ENCODE measurements at places on chromosomes 11 and 22. TPM values are rescaled to one million over a fixed set of nuclear protein-coding genes. Genes with fewer than 3 reads are reported as not detected.

DNA sequence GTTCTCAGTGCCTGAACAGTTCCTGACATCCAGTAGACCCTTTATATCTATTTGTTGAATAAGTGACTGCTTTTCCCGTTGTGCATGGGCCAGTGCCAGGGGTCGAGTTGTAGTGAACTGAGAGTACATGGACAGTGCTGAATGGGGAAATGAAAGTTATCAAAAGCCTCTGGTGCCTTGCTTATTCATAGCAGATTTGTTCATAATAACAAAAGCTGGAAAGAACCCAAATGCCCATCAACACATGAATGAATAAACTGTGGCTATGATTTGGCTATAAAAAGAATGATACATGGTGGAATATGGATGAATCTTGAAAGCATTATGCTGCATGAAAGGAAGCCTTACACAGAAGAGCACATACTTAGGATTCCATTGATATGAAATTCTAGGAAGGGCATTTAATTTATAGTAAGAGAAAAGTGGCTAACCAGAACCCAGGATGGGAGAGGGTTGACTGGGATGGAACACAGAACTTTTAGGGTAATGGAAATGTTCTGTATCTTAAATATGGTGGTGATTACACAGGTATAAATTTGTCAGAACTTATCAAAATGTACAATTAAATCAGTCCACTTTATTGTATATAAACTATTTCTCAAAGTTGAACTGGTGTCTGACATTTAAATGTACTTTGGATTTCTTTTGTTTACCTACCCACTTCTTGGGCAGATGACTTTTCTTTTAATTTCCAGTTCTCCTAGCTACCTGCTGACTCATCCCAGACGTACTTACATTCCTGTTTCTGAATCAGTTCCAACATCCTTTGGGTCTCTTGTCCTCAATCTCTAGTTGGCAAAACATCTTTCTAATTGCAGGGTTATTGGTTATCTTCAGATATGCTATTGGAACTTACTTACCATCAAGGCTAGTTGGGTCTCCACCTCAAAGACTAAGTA lies 42.8 kb downstream of the PACS1 start:
- DNase-seq: no peak

DNA sequence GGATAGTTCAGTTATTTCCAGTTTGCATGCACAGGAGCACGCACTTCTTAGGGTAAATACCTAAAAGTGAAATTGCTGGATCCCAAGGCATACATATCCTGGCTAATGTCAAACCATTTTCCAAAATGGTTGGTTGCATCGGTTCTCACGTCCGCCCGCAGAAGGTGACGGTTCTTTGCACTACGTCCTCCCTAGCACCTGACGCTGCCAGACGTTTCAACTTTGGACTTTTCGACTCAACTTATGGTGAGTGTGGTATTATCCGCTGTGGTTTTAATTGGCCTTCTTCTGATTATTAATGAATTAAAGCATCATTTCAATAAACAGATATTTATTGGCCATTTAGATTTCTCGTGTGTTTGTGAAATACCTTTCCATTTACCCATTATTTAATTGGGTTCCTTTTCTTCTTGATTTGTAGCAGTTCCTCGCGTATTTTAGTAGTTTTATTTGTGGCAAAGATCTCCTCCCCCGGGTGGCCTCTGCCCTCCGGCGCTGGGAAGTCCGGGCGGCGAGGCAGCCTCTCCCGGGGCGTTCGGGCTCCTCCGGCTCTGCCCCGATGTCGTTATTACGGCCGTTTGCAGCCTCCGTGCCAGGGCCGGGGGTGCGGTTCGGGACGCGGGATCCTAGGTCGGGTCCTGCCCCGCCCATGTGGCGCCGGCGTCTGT lies at the start of gene JHY:
Gene JHY (plus strand): TSS at position 571 of the 668 bp plus-strand sequence. CDS start 3,091 bp downstream, outside the sequence.
- no peak for DNase-seq

DNA sequence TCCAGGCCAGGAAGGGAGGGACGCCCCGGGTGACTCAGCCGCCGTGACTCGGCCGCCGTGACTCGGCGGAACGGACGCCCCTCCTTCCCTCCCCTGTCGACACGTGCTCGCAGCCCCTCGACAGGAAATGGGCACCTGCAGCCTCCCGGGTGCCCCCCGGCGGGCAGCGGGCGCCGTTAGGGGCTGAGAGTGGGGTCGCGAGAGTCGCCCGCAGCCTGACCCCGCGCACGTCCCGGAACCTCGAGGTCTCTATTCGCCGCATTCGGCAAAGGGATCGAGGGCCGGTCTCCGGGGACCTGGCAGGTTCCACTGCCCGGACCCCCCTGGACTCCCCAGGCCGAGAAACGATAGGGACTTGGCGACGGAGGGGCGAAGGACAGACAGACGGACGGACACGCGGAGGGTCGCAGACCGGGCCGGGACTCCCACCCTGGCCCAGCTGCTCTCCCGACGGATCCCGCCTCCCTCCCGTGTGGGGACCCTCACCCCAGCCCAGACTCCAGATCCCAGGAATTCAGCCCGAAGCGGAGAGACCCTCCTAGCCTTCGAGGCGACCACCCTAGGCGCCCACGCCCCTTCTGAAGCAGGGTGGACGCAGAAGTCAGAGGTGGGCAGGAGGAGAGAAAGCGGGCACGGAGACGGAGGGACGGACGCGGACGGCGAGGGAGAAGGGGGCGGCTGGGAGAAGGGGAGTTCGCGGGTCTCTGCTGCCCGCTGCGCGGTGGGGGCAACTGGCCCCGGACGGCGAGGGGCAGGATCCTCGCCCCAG lies 648 bp downstream of the FOSL1 start:
- peak; percentile 88 for DNase-seq

DNA sequence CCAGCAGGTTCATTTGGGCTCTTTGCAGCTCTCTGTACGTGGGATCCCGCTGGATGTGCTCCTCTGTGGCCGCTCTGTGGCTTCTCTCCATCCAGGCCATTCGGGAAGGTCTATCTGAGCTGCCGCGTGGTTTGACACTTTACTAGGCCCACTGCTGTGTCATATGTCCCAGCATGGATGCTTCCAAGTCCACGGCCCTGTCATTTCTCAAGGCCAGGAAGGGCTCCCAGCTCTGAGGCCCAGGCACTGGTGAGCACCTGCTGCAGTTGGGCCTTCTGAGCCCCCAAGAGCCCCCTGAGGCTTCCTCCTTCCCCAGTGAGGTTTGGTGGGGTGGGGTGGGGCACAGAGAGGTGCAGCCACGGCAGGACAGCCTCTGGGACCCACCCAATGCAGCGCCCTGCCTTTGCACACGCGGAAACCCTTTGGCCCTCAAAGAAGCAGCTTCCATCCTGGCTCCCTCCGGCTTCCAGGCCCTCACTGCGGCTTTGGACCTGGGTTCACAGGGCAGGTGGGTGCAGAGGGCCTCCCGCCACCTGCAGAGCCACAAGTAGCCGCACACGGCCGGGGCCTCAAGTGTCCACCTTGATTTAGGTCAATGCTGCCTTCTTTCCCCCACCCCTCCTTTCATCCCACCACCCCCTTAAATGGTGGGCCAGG lies 44.5 kb upstream of the FGF3 start:
- no peak for DNase-seq

The POU2AF1 gene
- total RNA-seq: not detected

DNA sequence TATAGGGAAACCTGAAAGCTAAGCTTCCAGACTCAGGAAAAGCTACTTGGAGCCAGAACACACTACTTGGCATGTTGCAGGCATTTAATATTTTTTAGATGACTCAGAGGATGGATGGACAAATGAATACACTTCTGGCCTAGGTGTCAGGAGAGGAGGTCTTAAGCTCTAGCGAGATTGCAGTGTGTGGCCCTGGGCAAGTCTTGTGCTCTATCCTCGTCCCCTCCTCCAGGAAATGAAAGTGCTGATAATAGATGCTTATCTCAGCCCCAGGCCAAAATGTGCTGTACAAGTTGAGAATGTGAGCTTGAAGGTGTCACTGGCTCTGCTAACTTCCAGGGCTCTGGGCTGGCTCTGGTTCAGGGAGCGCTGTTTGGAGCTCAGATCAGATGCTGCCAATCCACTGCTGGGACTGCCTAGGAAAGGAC lies 136.3 kb downstream of the PKNOX2 start:
- DNase-seq: no peak

DNA sequence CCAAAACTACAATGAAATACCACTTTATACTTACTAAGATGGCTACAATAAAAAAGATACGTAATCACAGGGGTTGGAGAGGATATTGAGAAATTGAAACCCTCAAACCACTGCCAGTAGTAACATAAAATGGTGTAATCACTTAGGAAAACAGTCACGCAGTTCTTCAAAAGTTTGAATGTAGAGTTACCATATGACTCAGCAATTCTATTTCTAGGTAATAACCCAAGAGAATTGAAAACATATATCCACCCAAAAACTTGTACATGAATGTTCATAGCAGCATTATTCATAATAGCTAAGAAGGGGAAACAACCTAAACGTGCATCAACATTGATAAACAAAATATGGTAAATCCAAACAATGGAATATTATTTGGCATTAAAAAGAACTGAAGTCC lies 24.4 kb upstream of the PSMA1 start:
- no peak for DNase-seq

The PPFIBP2 gene
- total RNA-seq: 9.6 TPM

DNA sequence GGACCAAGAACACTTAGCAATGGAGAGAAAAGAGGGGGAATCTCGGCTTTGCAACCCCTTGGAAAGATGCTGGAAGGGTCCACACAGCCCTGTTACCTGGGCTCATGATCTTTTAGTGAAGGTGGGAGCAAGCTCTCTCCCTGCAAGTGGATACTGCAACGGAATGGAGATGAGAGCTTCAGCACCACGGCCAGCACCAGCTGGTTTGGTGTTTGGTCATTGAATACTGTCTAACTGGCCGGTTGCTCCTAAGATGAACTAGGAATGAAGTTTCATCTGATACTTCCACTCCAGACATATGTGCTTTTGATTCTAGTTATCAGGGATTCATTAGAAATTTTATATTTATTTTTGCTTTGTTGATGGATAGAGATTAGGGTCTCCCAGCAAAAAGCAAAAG lies 16.3 kb downstream of the HTR3A start:
- no peak for DNase-seq

The TSSK2 gene
- total RNA-seq: 0.39 TPM

GRCh38 chr22:22485524-22485923 lies 23.0 kb downstream of the ZNF280B start:
- DNase-seq: no peak

GRCh38 chr22:22894740-22895731 lies 7.4 kb downstream of the IGLL5 start:
- no peak for DNase-seq

The KIRREL3 gene
- not detected for total RNA-seq

- no peak for DNase-seq
Measured at GRCh38 chr11:35683728-35684339, 21.3 kb downstream of the TRIM44 start.

The PKNOX2 gene
- not detected for total RNA-seq

The JAML gene
- 8.5 TPM for total RNA-seq

Measured in natural killer cell treated with Interleukin-12 subunit alpha and Interleukin-12 subunit beta and Interleukin-15 and Interleukin-18, amount 100 ng/mL, for 72 hours (primary cell).